ENCODE measurements at places on chromosomes 5 and 9.
A peak's percentile ranks its signal among the peaks of the same experiment; 100 is the strongest.

DNA sequence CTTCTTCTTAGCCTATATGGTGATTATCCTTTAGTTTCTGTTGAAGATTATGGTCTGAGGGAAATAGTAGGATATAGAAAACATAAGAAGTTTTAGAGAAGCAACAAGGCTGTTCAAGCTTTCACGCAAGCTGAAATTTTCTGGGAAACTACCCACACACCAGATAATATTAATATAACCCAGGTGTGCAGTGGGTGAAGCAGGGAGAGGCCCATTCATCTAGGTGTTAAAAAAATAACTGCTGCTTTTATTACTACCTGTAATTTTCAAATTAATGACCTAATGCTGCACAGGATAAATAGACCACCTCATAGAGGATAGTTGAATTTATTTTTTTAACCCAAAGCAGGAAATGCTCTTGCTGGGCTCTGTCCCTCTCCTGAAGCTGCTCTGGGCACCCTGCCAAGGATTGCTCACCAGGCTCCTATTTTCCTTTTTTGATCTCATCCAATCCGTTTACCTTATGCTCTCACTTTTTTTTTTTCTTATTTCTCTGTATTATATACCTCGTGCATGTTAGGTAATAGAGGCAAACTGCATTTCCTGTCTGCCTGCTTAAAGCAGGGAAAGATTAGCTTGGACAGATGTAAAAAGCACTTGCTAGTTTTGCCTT is 124.3 kb upstream of the SLC12A2 start:
- DNase-seq: peak; percentile 22

GRCh38 chr9:83041771-83042170 is 21.2 kb downstream of the RASEF start:
- DNase-seq: no peak

GRCh38 chr5:158998793-158999325 is 100.9 kb downstream of the EBF1 start:
- no peak for DNase-seq

- no peak for DNase-seq
Observed at GRCh38 chr5:166358127-166358830, 1933.2 kb upstream of the WWC1 start.

DNA sequence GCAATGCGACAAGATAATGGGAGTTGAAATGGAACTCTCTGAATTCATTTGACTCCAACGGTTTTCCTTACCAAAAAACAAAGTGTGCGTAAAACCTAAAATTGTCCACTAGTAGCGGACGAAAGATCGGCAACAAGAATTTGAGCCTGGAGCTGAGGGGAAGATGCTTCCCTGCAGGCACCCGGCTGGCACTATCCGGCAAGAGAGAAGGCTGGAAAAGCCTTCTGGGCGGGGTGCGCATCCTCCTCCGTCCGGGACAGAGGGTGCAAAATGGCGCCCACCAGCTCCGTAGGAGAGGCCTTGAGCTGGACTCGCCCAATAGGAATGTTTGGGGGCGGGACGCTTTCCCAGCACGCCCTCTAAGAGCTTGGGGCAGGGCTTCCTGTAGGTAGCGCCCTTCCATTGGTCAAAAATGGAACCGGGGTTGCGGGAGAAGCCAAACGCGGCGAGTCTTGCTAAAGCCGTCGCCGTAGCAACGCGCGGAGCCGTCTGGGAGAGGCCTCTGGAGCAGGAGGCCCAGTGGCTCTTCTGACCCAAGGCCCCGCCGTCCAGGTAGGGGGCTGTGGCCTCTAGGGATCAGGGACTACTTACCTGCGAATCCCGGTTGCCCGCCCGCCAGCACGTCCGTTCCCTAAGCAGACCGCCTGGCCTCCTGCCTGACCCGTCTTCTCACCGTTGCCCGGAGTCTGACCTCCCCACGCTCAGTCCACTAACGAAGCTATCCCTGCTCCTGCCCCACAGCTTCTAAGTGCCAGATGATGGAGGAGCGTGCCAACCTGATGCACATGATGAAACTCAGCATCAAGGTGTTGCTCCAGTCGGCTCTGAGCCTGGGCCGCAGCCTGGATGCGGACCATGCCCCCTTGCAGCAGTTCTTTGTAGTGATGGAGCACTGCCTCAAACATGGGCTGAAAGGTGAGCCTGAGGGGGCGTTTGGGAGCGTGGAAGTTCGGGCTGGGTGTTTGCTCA is 9.2 kb downstream of the RUFY1 start:
- DNase-seq: no peak

DNA sequence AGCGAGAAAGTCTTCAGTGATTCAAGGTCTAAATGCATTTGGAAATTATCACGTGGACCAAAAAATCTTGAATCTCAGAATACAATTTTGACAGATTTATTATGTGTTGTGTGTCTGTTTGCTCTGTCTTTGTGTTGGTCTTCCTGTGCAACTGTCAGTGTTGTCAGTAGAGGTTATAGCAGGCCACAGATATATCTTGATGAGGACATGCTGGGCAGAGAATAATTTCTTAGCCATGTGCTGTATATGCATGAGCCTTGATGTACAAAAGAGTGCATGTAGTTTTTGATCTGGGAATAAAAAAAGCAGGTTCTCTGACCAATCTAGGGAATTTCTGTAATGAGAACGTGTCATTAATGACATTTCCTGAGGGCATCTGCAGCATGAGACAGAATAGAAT is 57.6 kb downstream of the ZSWIM6 start:
- DNase-seq: no peak

GRCh38 chr9:124452326-124452725 is 2.1 kb downstream of the ADGRD2 start:
- DNase-seq: no peak

DNA sequence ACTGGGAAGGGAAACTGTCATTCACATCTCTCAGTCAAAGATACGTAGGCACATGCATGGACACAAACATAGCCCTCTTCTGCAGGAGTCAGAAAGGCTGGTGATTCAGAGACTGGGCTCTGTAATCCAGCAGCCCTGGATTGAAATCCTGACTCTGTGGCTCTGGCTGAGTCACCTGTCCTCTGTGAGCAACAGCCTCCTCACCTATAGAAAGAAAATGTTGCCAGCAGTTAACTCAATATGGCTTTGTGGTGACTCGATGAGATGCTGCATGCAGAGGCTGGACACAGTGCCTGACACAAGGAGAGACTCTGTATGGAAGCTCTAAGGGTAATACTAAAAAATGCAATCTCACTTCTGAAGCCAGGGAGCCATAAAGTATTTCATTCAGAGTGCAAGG is 23.9 kb upstream of the CDKN2AIPNL start:
- no peak for DNase-seq

DNA sequence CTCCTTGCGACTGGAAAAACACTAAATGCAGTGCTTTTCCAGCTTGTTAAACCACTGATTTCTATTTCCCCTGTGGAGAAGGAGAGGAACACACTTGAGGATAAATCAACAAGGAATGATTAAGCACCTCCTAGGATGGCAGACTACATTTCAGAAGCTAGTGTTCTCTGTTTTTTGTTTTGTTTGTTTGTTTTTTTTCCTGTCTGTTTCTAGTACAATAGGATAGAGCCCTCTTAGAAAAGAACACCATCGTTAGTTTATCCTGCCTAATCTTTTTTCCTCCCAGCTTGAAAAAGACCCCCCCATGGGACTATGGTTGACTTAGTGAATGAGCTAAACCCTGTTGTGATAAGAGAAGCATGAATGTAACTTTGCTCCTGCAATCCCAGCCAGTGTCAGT is 3.9 kb upstream of the TAL2 start:
- no peak for DNase-seq

All from NCI-H446 treated with DMSO at 0.1 percent for 48 hours (cell line).